ENCODE measurements at places on chromosomes 12 and 14.

- DNase-seq = no peak
Observed at GRCh38 chr14:64987438-64987767, 708 bp downstream of the FNTB start.

GRCh38 chr12:78790148-78790547 lies 74.4 kb upstream of the SYT1 start:
- no peak for DNase-seq

GRCh38 chr12:132617822-132618682 lies 524 bp upstream of the P2RX2 start:
- peak; percentile 74 for DNase-seq

DNA sequence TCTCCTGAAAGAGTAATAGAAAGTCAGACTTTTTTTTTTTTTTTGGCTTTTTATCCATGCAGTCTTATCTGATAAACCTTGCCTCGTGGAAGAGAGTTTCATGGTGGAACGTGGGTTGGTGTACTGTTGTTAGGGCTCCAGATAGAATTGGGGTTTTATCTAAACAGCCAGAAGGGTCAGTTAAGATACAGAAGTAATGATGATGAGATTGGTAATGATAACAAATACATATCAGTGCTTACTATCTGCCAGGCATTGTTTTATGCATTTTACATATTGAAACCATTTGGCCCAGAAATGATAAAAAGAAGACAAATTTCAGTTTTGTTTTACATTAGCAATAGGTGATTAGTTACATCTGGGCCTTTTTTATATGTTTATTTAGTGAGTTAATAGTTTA lies 372.8 kb upstream of the PRICKLE1 start:
- no peak for DNase-seq

DNA sequence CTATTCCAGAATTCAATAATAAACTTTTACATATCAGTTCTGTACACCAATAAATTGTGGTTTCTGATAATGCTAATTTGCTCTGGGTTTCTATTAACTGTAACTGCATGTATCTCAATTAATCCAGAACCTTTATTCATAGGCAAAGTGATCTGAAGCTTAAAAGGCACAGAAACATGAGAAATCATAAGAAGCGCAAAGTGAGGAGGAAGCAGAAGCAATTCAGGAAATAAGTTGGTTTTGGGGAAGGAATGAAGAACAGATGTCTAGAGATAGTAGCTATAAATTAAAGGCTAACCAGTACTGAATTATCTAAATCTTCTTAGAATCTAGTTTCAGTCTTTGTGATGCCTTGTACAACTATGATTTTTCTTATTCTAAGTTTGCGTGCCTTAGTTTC lies 24.6 kb downstream of the KERA start:
- DNase-seq = no peak

DNA sequence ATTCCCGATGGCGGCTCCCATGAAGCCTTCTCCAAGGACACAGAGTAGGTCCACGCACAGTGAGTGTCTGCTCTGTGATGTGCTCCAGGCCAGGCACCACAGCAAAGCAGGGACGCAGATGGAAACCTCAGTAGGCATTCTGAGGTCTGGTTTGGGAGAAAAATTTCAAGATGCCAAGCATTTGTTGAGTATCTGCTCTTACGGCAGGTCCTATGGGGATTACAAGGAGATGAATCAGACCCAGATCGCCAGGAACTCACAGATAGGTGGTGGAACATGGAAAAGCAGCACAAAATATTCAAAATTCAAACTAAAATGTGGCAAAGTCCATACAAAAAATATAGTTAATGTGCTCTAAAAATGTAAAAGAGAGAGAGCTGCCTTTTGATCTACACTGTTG lies 684.9 kb upstream of the TMEM132C start:
- DNase-seq = no peak

DNA sequence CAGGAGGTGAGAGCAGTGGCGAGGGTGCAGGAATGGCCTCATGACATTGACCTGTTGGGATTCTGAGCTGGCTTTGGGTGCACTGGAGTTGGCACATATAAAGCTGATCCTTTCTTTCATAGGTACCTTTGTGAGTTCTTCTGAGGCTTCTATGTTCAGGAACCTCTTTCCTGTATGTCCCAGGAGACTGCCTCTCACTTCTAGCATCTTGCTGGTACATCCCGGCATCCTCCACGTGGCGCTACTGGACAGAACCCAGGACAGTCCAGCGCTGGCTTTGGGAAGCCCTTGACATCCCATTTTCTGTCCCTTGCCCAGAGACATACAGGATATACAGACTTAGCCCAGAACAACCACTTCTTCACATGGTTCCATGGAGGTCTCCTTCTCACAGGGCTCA lies 44.4 kb upstream of the BATF start:
- no peak for DNase-seq

DNA sequence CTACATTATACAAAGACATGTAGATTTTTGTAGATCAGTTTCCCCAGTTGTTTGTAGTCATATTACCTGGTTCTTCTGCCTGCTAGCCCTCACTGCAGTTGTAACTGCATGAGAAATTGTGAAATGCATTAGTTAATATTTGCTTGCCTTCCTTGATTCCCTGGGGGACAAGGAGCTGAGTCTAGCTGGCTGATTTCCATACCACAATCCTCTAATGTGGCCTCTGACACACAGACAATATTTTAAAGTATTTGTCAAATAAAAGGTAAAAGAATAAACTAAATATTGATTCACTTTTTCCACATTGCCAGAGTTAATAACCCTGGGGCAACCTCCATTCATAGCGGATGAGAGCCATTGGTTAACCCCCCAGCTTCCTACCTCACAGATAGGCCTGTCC lies 128.8 kb upstream of the TMEM132C start:
- no peak for DNase-seq

- DNase-seq = no peak
Observed at GRCh38 chr12:11686120-11686519, 36.6 kb downstream of the ETV6 start.

GRCh38 chr14:30885840-30886740 lies 11.7 kb downstream of the COCH start:
- DNase-seq = no peak

DNA sequence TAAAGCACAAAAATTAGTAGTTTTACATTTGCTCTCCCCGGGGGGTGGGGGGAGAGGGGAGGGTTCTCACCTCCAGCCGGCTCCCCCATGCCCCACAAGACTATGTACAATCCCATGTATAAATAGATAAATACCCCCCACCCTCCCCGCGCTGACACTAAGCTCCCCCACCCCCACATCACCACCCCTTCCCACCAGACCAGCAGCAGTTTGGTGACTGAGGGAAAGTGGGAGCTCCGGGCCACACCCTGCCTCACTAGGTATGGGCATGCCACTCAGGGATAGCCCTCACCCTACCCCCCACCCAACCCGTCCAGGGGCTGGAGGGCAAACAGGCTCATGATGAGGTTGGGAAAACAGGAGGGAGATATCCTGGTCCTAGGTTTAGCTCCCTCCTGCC lies 1.9 kb upstream of the PRKAG1 start:
- DNase-seq = peak; percentile 41

GRCh38 chr14:56278383-56278782 lies 160.2 kb downstream of the PELI2 start:
- no peak for DNase-seq

GRCh38 chr12:31207799-31208465 lies 118.0 kb downstream of the SINHCAF start:
- no peak for DNase-seq

DNA sequence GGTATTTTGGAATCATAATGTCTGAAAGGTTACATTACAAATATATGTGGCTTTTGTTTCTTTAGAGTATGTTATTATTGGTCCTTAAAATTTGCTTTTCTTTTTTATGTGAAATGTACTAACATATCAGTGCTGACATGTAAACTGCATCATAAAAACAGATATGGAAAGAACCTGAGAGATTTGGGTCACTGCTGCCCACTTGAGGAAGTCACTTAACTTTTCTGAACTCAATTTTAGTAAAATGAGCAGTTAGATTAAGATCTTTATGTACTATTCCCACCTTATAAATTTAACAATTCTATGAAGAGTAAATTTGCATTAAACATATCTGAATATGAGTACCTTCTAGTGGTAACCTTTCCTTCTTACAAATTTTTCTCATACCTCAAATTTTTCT lies 7.5 kb downstream of the PTGR2 start:
- DNase-seq = no peak

- DNase-seq = peak; percentile 79
Observed at GRCh38 chr12:105420659-105421240, 90.3 kb downstream of the C12orf75 start.

- no peak for DNase-seq
Observed at GRCh38 chr12:95439461-95440230, 34.3 kb upstream of the METAP2 start.

- DNase-seq = no peak
Observed at GRCh38 chr12:6148061-6148460, 23.6 kb upstream of the VWF start.

DNA sequence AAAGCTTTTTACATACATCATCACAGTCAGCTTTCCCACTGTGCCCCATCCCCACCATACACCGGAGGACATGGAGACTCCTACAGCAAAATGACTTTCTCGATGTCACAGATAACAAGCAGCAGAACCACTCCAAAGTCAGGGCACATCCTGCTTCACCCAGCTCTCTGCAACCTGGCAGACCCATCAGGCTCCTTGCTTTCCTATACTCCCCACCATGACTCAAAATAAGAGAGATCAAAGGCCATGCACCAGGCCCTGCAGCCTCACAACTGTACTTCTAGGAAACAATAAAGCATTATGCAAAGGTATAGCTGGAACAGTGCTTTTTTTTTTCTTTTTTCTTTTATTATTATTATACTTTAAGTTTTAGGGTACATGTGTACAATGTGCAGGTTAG lies 187.4 kb downstream of the DPF3 start:
- DNase-seq = no peak

DNA sequence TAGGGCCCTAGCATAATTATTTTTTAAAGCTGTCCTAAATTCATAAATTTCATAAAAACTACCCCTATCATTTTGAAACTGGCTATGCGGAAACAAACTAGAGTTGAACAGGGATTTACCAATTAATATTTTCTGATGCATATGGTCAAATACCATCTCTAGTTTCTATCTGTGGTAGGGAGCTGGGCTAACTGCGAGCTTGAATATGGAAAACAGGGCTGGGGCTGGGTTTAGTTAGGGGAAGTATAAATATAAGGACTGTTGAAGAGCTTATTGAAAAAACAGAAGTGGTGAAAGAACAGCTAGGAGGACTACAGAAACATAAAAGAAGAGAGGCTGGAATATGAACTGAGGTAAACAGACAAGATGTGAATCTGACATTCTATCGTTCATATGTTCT lies 91.8 kb downstream of the SLC38A1 start:
- no peak for DNase-seq

DNA sequence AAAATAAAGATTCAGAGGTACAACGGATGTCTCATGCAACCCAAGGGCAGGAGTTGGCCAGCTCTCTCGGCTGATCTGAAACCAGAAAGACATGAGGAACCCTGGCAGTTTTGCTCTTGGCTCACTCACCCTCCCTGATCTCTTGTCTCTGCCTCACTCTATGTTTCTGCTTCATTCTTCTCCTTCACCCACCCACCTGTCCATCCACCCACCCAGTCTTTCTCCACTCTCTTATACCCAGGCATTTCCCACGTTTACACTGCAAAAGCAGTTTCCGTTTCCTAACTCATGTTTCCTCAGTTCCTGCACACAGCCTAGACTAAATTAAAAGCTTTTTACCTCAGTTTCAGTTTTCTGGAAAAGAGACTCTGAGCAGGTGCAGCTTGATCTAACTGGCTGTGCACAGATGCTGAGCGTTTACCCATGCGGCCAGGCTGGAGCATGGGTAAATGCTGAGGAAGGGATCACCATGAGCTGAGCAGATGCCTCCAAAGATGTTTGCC lies 157.6 kb downstream of the PRKCH start:
- no peak for DNase-seq

- DNase-seq = no peak
Observed at GRCh38 chr14:24875991-24876878, 173.7 kb downstream of the STXBP6 start.

- no peak for DNase-seq
Observed at GRCh38 chr14:49971156-49972130, 78.6 kb downstream of the ARF6 start.

All from D341Med (cell line).